ENCODE measurements at places on chromosomes 11 and 22.
A peak's percentile ranks its signal among the peaks of the same experiment; 100 is the strongest.

DNA sequence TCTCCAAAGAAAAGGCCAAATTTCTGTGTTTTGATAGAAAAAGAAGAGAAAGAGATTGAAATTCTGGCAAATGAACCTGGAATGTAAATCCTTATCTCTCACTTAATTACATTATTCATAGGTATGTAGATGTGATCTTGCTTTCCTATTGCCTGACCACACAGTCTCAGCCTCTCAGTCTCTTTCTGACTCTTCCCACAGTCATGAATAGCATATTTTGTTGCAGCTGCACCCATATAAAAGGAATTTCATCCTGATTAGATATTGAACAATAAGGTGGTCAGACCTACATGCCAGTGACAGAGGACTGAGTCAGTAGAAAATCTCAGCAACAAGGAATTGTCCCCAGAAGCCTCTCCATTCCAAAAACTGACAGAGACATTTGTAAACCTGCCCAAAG lies 62.9 kb upstream of the LRRC4C start:
- no peak for DNase-seq

DNA sequence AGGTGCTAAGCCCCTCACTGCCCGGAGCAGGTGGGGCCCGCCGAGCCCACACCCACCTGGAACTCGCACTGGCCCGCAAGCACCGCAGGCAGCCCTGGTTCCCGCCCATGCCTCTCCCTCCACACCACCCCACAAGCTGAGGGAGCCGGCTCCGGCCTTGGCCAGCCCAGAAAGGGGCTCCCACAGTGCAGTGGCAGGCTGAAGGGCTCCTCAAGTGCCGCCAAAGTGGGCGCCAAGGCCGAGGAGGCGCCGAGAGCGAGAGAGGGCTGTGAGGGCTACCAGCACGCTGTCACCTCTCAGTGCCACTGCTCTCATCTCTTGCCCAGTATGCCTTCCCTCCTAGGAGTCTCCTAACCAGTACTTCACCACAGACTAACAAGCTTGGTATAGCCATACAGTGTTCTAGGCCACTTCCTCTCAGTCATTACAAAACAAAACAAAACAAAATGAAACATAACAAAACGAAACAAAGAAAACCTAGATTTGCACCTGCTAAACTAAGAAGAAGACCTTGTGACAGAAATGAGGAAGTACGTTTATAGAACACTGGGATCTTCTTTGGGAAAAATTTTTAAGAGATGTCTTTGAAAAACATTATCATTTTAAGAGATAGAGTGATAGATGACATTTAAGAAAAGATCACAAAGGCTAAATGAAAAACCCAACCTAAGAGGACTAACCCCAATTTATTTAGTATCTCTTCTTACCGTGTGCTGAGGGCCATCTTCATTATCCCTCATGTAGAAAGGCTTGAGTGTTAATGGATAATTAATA lies 47.7 kb upstream of the GAB2 start:
- peak; percentile 1 for DNase-seq

- no peak for DNase-seq
Measured at GRCh38 chr11:44029507-44029845, 18.3 kb upstream of the ACCSL start.

GRCh38 chr11:119340335-119341221 lies at the start of gene C1QTNF5:
TSS of gene C1QTNF5 (minus strand) at chr11:119340883. CDS start at chr11:119340397, 486 bp downstream.
- no peak for DNase-seq

- DNase-seq = no peak
Measured at GRCh38 chr11:61923166-61924063, 6.0 kb upstream of the RAB3IL1 start.

GRCh38 chr22:41565403-41566054 lies 4.7 kb downstream of the CSDC2 start:
- no peak for DNase-seq

DNA sequence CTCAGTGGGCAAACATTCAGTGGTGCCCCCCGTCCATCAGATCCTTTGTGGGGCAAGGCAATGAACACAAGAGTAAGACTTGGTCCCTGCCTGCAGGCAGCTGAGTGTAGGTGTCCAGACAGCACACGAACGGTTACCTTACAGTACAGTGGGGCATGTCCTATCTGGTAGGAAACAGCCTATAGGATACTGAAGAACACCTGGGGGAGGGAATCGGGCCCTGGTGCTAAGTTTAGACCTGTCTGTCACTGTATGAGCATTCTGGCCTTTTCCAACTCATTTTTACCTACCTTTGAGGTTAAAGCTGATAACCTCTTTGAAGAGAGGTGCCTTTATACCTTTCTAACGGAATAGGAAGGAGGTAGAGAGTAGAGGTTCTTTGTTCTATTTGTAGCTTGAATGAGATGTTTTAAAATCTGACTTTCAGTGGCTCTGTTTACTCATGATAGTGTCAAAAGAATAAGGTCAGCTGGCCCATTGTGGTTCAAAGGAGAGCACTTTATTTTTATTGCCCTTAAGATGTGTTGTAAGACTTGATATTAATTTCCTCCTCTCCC lies 8.9 kb downstream of the ZNRF3 start:
- DNase-seq = no peak

GRCh38 chr11:60863550-60864521 lies 3.5 kb upstream of the ZP1 start:
- DNase-seq = no peak

GRCh38 chr11:69390561-69390960 lies 90.9 kb upstream of the LINC01488 start:
- DNase-seq = no peak

- DNase-seq = no peak
Measured at GRCh38 chr11:59545179-59546020, 34.1 kb downstream of the OR4D9 start.

DNA sequence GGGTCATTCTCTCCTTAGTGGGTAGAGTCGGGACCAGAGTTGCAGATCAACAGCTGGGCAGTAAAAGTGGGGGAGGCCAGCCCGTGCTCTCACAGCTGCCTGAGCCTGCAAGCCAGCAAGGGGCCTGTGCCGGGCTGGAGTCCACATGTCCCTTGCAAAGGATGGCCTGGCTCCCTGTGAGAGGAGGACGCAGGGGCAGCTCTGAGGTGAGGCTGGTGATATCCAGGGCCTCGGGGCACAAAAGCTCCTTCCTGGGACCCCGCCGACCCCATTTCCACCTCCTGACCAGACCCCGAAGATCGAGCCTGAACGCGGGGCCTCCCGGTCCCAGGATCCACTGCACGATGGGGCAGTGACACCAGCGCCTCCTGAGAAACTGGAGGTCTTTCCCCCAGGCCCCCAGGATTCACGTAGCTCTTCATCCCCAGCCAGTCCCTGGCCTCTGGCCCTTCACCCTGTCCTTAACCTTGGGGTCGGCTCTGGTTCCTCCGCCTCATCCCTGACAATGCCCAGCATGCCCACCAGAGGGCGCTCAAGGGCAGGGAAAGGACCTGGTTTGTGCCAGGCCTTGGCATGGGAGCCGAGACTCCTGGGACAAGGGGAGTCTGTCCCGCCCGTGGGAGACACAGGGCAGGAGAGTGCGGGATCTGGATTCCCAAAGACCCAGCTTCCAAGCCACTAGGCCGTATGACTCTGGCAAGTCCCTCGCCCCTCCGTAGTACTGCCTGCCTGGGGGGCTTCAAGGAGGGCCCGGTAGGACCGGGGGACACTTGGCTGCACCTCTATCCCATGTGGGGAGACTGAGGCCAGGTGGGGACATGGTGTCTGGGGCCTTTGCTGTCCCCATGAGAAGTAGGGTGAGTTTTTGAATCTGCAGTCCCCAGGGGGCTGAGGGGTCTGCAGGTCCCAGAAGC lies 17.8 kb upstream of the WNT7B start:
- DNase-seq = peak; percentile 75

DNA sequence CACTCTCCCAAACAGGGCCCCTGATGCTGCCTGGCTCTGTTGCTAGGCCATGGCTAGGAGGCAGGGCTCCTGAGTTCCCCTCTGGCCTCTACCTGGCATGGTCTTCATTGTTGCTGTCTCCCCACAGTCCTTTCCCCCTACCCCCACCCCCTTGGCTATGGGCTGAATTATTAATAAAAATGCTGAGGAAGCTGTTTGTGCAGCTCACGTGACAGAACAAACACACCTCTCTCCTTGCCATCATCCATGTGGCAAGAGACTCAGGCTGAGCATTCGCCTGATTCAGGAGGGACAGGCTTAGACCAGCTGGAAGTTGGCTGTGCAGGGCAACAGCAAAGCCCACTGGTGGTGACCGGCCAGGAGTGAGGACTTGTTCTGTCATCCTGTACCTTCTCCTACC lies 4.2 kb upstream of the SYT7 start:
- no peak for DNase-seq

- no peak for DNase-seq
Measured at GRCh38 chr22:23072911-23073491, 2.7 kb downstream of the GNAZ start.

- DNase-seq = no peak
Measured at GRCh38 chr11:64753019-64753379, 6.8 kb downstream of the PYGM start.

DNA sequence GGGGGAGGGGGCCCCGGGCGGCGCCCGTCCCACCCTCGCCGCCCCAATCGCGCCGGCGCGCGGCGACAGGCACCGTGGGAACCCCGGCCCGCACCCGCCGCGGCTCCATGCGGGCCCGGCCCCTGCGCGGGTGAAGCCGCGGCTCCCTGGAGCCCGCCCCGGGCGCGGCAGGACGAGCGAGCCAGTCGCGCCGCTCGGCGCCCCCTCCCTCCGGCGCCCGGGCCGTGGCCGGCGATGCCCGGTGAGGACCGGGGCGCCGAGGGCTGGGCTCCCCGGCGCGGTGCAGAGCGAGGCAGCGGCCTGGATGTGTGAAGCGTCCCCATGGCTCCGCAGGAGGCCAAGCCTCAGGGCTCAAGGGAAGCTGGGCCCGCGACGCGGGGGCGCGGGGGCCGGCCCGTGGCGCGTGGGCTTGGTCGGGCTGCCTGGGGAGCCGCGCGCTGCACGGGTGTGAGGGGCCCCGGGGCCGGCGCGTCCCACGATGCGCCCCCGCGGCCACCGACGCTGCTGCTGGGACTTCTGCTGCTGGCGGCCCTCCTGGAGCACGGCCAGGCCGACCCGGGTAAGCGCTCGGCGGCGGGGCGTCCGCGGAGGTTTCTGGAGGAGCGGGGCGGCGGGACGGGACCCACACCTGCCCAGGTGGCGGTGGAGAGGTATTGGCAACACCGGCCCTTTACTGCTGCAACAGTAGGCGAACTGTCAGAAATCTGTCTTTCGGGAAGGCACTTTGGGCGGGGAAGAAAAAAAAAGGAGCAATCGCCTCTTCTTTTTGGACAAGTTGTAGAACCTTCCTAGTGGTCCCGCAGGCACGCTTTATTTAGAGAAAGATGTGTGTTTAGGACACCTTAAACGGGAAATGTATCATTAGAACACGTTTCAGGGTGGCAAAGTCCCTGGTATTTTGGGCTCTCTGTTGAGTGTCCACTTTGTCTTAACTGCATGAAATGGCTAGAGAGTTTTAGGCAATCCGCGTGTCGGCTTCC lies 119.4 kb downstream of the HIPK3 start:
- no peak for DNase-seq

DNA sequence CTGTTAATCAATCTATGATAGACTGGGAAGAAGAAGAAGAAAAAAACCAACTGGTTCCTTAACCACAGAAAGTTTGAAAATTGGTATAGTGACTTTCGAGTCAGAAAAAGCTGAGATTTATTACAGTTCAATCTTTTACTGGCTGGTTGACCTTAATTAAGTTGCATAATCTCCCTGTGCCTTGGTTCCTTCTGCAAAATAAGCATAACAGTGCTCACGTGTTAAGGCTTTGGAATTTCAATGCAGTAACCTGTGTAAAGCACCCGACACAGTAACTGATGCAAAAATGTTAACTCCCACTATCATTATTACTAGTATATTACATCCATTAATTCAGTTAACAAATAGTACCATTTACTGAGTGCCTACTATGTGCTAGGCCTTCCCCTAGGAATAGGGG lies 22.6 kb upstream of the E2F8 start:
- no peak for DNase-seq

DNA sequence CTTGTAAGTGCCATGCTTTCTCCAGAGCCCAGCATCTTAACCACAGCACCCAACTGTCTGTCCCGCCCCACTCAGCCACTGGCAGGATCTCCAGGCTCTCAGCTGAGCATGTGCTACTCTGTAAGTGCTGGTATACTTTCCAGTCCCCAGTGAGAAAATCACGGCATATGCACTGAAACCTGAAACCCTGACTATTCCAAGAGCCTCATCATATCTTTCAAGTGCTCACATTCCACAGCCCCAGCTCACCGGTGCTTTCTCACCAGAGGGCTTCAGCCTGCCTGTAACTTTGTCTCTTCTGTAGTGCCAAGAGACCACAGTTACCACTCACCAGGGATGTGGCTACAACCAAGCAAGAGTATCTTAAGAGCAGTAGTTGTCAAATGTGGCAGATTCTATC lies 24.4 kb upstream of the PAMR1 start:
- DNase-seq = no peak

Data from activated CD4-positive, alpha-beta T cell treated with anti-CD3 and anti-CD28 coated beads, Interleukin-2, amount 50 U/mL, for 24 hours (primary cell).